ENCODE measurements at places on chromosomes 5 and 9. TPM values are rescaled to one million over a fixed set of nuclear protein-coding genes. Genes with fewer than 3 reads are reported as not detected.

- no peak for DNase-seq
Measured at GRCh38 chr5:51846015-51846414, 462.8 kb downstream of the ISL1 start.

- no peak for DNase-seq
Measured at GRCh38 chr9:69755205-69755604, 4.6 kb downstream of the PTAR1 start.

DNA sequence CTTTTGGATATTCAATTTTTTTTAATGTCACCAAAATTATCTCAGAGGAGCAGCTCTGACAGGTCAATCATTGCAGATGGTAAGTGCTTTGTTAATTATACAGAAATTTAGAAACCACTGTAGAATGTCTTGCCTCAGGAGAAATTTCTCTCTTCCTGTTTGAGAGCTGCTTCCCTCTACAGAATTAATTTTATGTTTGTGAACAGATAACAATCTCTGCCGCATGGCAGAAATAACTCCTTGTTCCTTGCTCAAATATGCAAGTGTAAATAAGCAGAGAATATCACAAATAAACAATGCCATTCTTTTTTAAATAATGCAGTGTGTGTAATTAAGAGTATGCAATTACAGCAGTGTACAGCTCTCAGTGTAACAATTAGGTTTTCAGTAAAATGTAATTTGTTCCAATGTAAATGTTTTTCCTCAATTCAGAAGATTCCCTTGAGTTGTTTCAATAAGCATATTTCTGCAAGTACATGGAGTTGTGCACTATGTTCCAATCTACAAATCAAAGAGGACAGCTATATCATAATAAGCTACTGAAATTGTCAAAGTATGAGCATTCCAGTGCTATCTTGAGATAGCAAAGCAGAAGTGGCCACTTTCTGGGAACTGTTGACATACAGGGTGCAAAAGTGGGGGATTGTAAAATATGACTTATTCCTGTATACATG, 1012.8 kb downstream of the MAT2B start:
- no peak for DNase-seq

GFI1B gene
- total RNA-seq, result not detected

- no peak for DNase-seq
Measured at GRCh38 chr5:68538814-68539420, 323.4 kb downstream of the PIK3R1 start.

CYSRT1 gene
- 0.68 TPM for total RNA-seq

Measured in HFFc6 (cell line).